ENCODE measurements at places on chromosomes 1 and 21.
A peak's percentile ranks its signal among the peaks of the same experiment; 100 is the strongest.

DNA sequence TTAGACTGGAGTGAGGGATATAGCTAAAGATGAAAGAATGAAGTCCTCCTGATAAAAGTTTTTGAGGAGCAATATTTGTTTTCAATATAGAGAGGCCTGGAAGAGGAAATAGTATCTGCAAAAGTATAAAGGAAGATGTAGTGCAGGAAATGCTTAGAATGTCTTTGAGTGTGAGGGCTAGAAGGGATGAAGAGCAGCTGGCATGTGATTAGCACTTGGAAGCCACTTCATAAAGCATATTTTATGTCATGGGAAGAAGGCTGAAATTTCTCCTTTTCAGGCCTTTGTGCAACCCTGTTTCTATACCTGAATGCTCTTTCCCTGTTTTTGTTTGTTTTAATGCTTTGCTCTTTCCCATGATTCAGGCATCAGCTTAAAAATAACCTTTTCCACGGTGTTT is 323.3 kb upstream of the DEPDC1 start:
- DNase-seq, result no peak

DNA sequence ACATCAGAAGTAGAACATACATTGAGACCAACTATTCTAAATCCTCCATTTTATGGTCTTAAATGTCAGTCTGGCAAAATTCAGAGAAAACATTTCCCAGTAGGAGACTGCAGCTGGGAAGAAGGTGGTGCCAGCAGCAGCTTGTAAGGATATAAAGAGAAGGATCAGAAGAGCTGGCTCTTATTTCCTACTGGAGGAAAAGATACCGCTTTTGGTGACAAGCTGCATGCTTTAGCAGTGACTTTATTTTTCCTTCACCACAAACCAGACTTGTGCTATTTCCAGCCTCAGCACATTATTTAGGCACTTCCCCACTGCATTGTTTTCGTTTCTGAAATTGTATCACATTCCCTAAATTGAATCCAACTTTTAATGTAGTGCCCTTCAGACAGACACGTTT is 28.4 kb downstream of the RNF11 start:
- no peak for DNase-seq

GRCh38 chr1:23394684-23395083 is 25.0 kb upstream of the ZNF436 start:
- DNase-seq, result no peak

DNA sequence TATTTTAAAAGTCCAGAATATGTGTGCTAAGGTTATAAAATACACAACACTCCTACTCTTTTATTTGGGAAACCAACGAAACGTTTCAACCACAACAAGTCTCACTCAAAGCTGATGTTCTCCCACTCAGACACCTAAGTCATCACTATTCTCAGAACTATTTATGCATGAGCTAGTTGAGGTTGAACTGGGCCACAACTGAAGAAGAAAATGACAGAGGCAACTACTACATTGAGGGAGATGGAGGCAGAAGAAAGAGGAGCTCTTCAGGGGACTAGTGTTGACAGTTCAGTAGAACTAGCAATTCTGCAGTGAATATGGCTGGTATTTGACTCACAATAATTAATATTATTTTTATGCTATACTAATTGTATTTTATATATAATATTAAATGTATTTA is 198.2 kb downstream of the SEC16B start:
- no peak for DNase-seq

DNA sequence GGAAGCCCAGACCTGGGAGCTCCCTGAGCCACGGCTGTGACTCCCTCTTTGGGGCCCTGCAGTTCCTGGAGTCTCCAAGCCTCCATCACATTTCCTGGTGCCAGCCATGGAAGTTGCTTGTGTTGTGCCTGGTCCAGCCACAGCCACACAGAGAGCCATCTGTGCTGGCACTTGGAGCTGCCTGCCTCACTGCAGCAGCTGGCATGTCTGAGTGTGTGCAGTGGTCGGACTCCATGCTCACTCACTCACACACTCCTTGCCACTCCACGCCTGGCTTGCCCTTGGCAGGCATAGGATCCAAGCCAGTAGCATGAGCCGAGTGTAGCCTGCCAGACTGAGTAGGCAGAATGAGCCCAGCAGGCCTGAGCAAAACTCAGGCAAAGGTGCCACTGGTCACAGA is 516.3 kb upstream of the BEND5 start:
- DNase-seq, result no peak

DNA sequence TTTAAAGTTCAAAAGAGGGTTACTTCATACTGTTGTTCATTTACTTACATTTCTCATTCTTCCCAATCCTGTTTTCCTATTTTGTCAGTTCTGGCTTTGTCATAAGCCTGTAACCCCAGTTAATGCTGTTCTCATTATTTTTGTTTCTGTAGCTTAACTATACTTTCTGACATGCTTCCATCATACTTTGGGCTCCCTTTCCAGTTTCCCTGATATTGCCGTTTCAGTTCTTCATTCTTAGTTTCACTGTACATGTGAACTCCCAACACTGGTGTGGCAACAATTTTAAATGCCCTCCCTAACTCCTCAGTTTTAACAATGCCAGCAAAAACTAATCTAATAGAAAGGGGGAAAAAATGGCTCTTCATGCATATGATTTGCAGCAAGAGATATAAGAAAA is 456.7 kb downstream of the LMO4 start:
- no peak for DNase-seq

- DNase-seq, result no peak
Measured at GRCh38 chr21:43571976-43572375, 87.3 kb downstream of the HSF2BP start.

GRCh38 chr1:117093091-117093534 is 28.4 kb downstream of the TRIM45 start:
- DNase-seq, result no peak

GRCh38 chr1:160539990-160540858 is 17.2 kb upstream of the SLAMF6 start:
- no peak for DNase-seq

- DNase-seq, result no peak
Measured at GRCh38 chr1:227094249-227094966, 154.3 kb downstream of the COQ8A start.

DNA sequence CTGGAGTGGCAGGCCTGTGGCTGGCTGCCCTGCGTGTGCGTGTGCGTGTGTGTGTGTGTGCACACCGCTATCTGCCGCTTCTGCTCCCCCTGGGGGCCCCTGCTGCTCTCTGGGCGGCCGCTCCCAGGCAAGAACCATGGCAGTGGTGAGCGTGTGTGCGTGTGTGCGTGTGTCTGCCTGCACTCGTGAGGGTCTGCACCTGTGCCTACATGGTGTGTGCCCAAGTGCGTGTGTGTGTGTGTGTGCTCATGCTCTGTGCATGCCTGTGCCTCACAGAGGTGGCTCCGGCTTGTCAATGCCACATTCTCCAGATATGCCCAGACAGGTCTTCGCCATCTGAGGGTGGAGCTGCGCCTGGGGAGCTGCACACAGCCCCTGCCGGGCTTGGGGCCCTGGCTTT is 18.7 kb upstream of the PEX10 start:
- no peak for DNase-seq

DNA sequence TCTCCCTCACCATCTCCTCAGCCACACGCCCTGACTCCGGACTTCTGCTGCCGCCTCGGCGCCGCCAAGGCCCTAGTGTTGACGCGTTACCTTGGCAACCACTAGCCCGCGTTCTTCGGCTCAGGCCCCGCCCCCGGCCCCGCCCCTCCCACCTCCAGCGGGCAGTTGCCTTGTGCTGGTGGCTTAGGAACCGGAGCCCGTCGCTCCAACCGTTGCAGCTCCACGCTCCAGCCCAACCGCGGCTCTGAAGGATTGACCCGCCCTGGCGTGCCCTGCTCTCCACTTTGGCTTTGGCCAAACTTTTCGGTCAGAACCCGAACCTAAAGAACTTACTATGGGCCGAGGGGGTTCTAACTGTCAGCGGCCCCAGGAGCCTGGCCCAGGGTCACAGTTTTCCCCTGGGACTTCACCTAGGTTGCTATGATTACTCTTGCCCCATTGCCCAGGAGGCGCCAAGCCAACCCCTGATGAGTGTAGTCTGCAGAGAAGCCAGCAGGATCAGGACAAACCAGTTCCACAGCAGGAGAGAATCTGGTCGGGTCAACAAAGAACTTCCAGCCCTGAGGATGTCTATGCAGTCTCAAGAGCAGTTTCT is at the start of gene CFAP45:
Gene CFAP45, minus strand, starts transcription at position 80 of the 595 bp plus-strand sequence. Its CDS starts 67 bp downstream, at position 13.
- DNase-seq, result peak; percentile 66

DNA sequence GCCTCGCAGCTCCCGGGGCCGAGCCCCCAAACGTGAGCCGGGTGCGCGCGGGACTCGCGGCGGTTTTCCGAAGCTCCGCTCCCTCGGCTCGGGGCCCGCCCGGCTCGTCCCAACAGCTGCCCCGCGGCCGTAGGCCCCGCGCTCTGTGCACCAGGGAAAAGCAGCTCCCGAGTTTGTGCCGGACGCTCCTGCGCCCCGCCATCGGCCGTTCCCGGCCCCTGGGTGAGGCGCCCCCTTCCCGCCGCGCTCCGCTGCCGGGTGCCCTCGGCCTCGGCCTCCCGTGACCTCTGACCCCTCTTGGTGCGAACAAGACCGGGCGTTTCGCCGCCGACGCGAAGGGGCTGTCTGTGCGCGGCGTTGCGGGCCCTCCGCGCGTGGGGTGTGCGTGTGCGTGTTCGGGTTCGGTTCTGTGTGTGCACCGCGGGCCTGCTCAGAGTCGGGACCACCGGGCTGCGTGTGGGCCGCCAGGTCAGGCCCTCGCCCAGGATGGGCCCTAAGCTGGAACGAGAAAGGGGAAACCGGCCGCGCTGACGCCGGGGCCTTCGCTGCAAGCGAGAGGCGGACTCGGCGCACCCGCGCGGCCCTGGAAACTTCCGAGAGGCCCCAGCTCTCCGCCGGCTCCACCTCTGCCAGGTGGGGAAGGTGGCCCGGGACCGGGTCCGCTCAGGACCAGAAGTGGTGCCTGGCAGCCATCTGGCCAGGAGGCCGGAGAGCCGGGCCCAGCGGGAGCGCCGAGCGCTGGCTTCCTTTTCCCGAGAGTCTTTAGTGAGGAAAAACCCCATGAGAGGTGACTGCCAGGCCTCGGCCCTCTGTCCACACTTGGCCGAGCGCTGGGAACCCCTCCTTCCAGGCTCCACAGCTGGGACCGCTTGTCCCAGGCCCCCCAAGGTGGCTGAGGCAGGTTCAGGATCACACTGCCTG is 1.9 kb downstream of the PRDM16 start:
- no peak for DNase-seq

DNA sequence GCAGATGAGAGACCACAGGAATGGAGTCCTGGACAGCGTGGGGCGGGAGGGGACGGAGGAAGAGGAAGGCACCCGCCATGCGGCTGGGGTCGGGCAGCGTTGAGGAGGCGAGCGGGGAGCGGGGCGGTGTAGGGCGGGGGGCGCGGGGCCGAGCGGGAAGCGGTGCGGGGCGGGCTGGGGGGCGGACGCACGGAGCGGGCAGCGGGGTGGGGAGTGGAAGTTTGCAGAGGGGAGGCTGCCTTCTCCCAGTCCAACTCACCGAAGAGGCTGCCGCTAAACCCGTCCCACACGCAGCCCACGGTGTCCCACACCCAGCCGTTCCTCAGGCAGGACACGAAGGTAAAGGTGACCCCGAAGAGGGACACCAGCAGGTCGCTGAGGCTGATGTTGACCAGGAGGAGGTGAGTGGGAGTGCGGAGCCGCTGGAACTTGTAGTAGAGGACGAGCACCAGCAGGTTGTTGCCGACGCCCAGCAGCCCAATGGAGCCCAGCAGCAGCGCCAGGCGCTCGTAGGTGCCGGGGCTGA is 483 bp downstream of the CHML start:
- DNase-seq, result no peak

- no peak for DNase-seq
Measured at GRCh38 chr1:23426828-23427227, 2.3 kb upstream of the TCEA3 start.

GRCh38 chr1:11417162-11417561 is 61.8 kb upstream of the DISP3 start:
- DNase-seq, result no peak

GRCh38 chr1:199243423-199244061 is 604.7 kb downstream of the PTPRC start:
- no peak for DNase-seq

GRCh38 chr21:44658913-44659595 is 1.3 kb downstream of the KRTAP12-3 start:
- DNase-seq, result no peak

DNA sequence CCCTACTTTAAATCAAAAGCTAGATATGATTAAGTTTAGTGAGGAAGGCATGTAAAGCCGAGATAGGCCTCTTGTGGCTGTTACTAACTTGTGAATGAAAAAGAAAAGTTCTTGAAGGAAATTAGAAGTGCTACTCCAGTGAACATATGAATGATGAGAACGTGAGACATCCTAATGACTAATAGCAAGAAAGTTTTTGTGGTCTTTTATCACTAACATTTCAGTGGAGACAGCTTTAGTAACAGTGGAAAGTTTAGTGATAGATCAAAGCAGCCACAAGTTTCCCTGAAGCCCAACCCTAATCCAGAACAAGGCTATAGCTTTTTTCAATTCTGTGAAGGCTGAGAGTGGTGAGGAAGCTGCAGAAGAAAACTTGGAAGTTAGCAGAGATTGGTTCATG is 73.6 kb upstream of the LRRC8B start:
- DNase-seq, result no peak

GRCh38 chr1:150159550-150159949 is 9.8 kb downstream of the PLEKHO1 start:
- DNase-seq, result no peak

DNA sequence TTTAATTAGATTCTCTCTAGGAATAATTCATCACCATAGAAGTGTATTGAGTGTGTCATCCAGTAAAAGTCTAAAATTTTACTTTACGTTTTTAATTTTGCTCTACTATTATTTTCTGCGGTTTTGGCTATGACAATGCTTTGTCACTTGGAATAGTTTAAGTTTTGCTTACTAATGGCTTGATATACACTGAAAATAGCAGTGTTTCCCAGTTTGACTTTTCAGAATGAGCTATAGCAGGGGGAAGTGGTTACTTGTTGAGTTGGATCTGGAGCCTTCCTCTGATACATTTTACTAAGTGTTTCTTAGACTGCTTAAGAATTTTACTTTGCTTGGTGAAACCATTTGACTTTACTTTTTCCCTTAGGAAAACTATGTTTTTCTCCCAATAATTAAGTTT is 5.0 kb downstream of the DNAJC16 start:
- no peak for DNase-seq

DNA sequence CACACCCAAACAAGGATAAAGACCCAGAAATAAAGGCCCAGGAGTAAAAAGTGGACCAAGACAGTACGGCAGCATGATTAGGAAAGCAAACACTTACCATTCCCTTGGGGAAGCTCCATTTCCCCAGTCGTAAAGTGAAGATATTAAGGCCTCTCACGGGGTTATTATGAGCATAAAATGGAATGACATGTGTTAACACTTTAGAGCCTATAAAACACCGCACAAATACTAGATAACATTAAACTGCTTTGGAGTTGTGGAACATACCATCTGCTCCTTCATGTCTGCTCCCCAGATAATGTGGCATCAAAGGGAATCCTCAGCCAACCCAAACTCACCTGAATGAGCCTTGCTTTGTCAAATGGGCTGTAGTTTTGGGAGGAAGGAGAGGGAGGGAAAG is 8.9 kb upstream of the ITLN2 start:
- no peak for DNase-seq

DNA sequence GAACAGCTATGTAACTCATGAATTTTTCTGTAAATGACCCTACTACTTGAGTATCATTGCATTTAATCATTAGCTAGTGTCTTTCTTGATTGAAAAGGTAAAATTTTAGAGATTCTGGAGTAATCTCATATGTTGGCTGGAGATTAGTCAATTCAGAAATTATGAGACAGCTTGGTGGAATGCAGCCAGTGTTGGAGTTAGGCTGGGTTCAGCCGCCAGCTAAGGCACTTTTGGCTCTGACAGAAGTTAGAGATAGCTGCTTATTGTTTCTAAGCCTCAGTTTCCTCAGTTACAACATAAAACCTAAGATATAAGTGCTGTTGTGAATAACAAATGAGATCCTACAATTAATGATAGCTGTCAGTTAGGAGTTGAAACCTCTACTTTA is 49.4 kb downstream of the TBCE start:
- no peak for DNase-seq
